DMS79 treated with DMSO at 0.1 percent for 48 hours (cell line): ENCODE measurements at places on chromosomes 6 and 20.

DNA sequence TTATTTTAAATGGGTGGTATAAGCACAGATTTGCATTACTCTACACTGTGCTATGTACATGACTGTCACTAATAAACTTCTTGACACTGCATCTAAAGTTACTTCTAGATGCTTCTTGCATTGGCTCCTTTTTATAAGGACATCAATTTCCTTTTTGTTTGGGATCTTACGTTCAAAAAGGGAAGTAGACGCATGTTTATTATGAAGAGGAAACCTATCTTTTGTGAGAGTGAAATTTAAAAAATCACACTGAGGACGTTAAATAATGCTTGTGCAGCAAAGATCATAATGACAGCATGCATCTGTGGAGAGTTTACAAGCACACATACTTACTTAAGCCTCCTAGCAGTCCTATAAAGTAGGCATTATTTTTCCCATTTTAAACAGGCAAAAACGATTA lies 479.5 kb downstream of the CD83 start:
- no peak for DNase-seq

DNA sequence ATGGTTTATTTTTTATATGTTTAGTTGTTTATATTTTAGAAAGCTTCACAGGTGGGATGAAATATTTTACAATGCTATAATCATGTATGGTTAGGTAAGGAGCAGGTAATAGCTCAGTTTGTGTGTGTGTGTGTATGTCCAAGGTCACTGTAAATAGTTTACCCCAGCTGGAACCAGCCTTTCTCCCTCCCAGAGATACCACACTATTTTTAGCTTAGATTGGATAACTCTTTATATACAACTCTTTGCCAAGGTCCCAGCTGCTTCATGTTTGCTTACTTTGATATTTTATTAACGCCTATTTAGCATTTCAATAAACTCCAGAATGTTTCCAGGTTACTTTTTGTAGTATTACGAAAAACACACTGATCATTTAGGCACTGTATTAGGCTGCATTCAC lies 1.8 kb upstream of the PEX7 start:
- DNase-seq, result no peak

DNA sequence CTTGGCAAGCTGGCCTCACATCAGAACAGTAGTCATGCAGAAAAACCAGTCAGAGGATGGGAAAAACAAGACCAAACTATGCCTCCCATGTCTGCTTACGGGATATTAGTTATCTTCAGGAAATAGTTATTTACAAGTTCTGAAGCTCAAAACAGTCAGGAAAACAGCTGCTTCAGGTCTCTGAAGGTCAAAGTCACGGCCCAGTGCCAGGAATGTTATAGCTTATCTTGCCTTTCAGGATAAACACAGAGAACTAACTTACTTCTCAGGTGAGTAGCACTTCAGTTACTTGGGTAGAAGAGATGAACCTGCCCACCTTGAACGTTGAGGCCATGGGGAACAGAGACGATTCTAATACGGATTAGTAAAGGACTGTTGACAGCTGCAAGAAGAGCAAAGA lies 310.7 kb downstream of the KIF16B start:
- DNase-seq, result no peak

- DNase-seq, result no peak
Observed at GRCh38 chr6:55918639-55919038, 43.2 kb upstream of the BMP5 start.

DNA sequence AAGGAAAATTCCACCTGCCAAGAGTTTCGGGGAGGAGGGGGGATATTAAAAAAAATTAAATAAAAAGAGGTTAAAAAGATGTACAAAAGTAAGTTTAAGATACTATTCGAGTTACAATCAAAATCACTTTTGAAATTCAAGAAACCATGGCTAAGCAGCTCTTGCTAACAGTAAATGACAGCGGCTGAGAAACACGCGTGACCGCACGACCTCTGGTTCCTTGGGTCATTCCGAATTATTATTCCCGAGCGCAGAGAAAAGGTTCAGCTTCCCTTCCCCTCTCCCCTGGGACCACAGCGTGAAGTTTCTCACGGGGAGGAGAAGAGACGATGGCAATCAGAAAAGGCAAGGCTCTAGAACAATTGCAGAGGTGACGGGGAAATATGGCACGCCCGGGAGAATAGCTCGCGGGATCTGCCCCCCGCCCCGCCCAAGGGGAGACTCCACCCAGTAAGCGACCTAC lies 496 bp downstream of the TMEM242 start:
- no peak for DNase-seq

- DNase-seq, result no peak
Observed at GRCh38 chr20:63536997-63537524, at the start of gene PTK6. PTK6 (minus strand) TSS chr20:63537376; CDS start chr20:63537314, 62 bp downstream.

- no peak for DNase-seq
Observed at GRCh38 chr20:37542281-37542680, 14.6 kb upstream of the BLCAP start.

DNA sequence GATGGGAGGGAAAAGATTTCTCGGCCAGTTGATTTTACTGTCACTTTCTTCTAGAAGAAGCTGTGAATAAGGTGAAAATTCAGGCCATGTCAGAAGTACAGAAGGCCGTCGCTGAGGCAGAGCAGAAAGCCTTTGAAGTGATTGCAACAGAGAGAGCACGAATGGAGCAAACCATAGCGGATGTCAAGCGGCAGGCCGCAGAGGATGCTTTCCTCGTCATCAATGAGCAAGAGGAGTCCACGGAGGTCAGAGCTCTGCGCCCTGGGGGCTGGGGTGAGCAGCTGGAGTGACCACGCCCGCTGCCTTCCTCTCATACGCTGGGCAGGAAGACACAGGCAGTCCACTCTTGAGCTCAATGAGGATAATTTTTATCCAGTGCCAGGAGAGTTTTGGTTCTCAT lies 21.8 kb upstream of the C20orf144 start:
- no peak for DNase-seq

DNA sequence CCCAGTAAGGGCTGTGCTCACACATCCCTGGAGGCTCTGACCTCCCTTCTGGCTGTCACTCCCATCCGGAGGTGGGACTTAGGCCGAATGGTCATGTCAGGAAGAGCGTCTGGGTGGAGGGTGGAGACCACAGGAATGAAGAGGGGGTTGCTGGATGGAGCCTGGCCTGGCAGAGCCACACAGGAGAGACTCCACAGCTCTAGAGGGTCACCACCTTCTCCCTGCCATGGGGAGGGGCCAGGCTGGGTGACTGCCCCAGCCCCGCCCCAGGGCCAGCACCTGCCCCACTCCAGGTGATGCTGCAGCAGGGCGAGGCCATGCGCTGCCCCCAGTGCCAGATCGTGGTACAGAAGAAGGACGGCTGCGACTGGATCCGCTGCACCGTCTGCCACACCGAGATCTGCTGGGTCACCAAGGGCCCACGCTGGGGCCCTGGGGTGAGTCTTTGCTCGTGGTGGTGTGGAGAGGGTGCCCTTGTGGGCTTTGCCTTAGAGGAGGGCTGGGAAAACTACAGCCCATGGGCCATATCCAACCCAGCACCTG lies 20.6 kb downstream of the RBCK1 start:
- no peak for DNase-seq

DNA sequence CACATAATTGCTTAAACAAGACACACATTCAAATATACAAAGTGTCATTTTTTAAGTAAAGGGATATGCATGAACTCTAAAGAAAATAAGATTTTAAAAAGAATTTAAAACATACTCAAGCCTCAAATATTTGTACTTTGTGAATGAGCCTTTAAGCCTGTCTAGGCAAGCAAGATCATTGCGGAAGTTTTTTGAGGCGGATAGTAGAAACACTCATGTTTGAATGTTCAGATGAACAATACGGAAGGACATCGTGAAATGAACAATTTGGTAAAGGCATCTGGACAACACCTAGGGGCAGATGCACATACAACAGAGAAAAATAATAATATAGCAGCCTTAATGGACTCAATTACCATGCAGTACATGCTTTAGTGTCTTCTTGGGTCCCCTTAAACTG lies 928.9 kb downstream of the TFAP2A start:
- no peak for DNase-seq

DNA sequence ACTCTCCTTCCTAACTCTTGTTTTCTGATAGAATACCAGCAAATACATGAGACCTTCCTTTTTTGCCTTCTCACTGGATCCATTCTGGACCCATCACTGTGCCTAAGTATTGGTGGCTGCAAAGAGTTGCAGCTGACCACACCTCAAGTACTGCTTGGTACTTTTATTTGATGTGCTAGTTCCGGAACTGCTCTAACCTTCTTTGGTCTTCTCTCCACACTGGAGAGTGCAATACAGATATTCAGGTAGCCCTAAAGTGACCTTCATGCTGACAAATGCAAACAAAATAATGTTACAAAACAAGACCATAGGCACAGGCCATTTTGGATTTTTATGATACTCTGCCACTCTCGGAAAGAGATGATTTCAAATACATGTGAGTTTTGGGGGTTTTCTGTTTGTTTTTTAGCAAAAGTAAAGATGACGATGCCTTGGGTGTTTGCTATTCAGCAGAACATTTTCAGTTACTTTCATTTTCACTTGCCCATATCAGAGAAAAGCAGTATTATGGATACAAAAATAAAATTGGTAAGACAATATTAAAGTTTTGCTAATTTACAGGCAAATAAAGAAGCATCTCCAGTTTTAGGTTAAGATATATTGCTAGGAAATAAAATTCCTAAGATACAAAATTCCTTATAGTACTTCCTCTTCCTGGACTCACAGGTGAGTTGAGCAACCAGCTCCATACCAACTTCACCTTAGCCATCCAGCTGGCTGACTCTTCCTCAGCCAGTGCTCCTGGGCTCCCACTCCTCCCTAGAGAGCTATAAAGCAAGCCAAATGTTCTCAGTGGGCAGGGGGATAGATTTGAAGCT lies 42.0 kb downstream of the PTPRK start:
- no peak for DNase-seq

- peak; percentile 88 for DNase-seq
Observed at GRCh38 chr6:138377844-138378243, at the start of gene SMIM28. SMIM28 (plus strand) TSS chr6:138377905; CDS start chr6:138378073, 168 bp downstream.

DNA sequence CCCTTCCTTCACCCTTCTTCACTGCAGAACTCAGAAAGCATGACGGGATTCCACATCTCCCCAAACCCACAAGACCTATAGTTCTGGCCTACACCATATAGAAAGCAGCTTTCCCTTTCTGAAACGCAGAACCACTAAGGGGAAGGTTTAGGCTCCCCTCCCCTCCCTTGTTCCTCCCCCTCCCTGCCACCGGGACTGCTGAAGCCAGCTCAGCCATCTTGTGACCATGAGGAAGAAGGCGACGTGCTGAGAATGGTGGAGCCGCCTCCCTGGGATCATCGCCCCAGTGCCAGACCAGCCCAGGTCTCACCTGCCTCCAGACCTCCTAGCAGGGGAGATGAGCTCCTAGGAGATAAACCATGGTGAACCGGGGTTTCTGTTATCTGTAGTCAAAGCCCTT lies 19.6 kb downstream of the SERPINB6 start:
- DNase-seq, result no peak

DNA sequence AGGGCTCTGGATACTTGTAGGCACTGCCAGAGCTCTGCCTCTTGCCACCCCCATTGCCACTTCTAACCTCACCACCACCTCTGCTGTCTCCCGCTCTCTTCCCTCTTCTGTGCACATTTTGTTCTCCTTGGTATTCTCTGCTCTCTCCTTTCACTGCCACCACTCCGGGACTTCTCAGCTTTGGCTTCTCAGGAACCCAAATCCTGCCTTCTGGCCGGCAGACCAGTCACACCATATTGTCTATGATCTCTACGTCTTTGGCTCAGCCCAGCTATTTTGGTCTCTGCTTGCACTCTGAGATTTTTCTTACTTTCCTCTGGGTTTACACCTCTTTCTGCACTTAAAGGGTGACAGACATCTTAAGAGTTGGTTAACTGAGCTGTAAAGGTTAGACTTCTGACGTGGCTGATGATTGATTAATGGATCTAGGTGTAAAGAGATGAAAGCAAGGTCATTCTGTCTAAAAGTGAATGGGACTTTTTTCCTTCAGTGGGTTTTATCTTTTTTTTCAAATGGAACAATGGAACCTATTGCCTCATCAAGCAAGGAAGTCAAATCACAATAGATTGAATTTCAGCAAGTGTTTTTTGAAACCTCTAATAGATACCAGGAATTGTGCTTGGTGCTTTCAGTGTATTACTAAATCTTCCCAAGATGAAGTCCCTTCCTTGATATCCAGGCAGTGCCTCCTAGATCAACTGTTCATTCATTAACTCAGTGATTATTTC lies 13.8 kb downstream of the MMP24 start:
- no peak for DNase-seq

DNA sequence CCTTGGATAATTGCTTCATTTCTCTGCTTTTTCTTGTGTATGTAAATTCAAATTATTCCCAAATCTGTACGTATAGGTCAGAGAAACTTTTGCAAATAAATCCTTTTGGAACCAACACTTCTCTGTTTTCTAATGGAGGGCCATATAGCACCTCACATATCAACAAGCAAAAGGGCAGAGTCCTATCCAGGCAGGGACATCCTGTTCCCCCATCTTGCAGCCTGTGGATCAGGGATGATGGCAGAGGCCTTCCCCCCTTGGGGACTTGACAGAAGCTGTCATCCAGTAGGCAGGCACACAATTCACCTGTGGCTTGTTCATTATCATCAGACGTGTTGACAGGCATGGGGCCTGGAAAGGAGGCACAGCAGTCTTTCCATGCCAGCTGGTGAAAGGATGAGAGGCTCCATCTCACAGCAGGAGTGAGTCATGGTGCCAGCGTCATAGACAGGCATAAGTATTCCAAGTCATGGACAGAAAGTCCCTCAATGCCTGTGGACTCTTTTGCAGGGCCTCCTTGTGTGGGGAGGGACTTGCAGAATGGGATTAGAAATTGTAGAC lies 31.8 kb upstream of the PLEKHG1 start:
- DNase-seq, result peak; percentile 21

DNA sequence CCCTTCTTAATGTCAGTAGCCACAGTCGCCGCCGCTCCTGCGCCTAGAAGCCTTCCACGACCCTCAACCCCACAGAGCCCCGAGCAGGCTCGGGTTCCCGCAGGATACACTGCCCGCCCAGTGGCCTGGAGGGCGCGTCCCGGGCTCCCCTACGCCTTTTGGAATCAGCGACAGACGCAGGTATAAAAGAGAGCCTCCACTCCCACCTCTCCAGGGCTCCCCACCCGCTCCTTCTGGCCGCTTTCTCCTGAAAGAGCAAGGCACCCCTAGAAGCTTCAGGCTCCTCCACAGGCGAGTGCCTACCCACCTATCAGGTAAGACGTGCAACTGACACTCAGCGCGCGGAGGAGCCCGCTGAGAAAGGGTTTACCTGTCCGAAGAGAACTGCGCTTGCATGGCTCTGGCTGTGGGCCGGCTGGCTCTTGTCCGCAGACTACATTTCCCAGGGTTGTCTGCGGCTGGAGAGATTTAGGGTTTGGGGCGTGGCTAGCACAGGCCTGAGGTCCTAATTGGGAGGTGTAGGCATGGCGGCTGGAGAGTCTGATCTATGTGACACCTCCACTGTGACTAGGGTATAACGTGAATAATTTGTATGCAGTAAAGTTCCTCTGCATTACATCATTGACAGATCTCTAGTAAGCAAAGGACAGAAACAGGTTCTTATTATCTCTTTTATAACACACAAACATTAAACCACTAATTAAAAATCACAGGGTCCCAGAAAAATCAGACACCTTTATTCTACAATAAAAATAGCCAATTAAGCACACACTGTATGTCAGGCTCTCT lies 13.5 kb upstream of the ZNF391 start:
- DNase-seq, result peak; percentile 60

- DNase-seq, result no peak
Observed at GRCh38 chr6:148044261-148044751, 298.3 kb upstream of the SASH1 start.

- DNase-seq, result no peak
Observed at GRCh38 chr6:170043150-170043819, 247.6 kb downstream of the DLL1 start.

GRCh38 chr6:155519176-155519738 lies 63.6 kb upstream of the NOX3 start:
- no peak for DNase-seq
